Esophagus muscularis mucosa (tissue), 4 donors: ENCODE measurements at places on chromosomes 2 and 18. TPM values are rescaled to one million over a fixed set of nuclear protein-coding genes. Genes with fewer than 3 reads are reported as not detected.

Gene CRYGC
- total RNA-seq = not detected

Gene C2orf72
- total RNA-seq = 0.83 TPM

Gene DNAJC5G
- total RNA-seq = 0.42 TPM

Gene DQX1
- not detected for total RNA-seq

Gene IL37
- total RNA-seq = not detected

Gene CETN1
- total RNA-seq = not detected
